Bronchial epithelial cell (primary cell): ENCODE measurements at places on chromosomes 7 and 10. TPM values are rescaled to one million over a fixed set of nuclear protein-coding genes. Genes with fewer than 3 reads are reported as not detected.
A peak's percentile ranks its signal among the peaks of the same experiment; 100 is the strongest.

MINPP1 gene
- 11.8 and 12.1 TPM in 2 replicates for total RNA-seq

DNA sequence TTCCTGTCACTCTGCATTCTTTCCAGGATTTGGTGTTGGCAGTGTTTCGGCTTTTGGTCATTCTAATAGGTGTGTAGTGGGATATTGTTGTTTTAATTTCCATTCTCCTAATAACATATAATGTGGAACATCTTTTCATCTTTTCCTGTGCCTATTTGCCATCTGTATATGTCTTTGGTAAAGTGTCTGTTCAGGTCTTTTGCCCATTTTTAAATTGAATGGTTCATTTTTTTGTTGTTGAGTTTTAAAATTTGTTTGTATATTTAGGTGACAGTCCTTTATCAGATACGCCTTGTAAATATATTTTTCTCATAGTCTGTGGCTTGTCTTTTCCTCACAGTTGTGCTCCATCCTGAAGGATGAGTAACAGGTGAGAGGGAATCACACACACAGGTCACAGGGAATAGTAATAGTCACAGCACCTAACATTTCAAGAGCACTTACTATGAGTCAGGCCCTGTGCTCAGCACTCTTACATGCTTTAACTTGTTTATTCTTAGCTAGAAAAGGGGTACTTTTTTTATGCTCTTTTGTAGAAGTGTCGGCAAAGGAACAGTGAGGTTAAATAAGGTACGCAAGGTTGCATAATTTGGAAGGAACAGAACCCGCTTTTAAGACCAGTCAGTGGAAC lies 117.1 kb upstream of the GATA3 start:
- peak; percentile 98 for DNase-seq

DNA sequence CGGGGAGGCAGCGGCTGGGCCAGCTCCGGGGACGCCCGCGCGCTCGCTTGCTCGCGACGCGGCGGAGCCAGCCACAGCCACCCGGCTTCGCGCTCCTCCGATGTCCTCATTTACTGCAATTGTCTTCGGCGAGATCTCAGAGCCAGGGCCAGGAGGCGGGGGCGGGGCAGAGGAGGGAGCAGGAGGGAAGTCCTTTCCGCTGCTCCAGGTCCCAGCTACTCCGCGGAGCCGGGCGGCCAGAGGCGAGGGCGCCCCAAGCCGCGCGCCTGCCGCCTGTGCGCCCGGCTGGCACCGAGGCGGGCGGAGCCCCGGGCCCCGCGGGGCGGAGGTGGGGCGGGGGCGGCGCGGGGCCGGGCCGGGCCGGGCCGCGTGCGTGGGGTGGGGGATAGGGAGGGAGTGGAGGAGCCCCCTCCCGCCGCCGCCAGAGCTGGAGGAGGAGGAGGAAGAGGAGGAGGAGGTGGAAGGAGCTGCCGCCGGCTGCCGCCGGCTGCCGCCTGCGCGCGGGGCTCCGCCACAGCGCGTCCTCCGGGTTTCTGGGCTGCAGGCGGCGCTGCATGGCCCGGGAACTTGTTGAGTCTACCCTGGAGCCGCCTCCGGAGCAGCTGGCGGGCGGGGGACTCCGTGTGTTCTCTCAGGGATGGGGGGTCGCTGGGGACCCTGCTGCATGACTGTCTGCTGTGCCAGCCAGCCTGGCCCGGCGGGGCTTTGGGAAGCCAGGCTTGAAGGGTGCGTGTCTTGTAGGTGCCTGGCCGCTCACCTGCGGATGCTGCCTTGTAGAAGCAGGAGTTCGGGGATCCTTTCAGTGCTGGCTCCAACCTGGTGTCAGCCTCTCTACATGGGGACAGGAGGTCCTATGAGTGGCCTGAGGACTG lies at the start of gene INSYN2A:
Gene INSYN2A, minus strand, starts transcription at position 310 of the 872 bp plus-strand sequence. CDS start 20,196 bp downstream, outside the sequence.
- DNase-seq = peak; percentile 25

ZNF273 gene
- total RNA-seq = 2.6 and 3.1 TPM in 2 replicates

- no peak for DNase-seq
Measured at GRCh38 chr7:28371846-28372245, 40.5 kb upstream of the CREB5 start.

- DNase-seq = peak; percentile 38
Measured at GRCh38 chr7:21938463-21938862, 7.2 kb downstream of the CDCA7L start.

KLF14 gene
- total RNA-seq = under 0.01 TPM in 1 of 2 replicates, not detected in the other

DNA sequence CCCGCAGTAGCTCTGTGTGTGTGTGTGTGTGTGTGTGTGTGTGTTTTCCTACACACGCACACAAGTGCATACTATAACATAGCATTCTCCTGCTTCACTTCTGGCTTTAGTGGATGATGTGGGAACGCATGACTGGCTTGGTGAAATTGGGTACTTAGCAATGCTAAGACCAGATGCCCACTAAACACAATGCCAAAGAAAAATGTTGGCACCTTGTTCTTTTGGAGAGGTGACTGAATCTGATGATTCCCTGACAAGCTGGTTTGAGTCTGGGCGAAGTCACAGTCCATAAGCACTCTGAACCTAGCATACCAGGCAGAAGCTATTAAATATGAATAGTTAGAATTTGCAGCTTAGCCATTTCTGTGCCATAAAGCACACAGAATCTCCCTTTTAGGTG lies 68.0 kb upstream of the CDCA7L start:
- DNase-seq = no peak

DNA sequence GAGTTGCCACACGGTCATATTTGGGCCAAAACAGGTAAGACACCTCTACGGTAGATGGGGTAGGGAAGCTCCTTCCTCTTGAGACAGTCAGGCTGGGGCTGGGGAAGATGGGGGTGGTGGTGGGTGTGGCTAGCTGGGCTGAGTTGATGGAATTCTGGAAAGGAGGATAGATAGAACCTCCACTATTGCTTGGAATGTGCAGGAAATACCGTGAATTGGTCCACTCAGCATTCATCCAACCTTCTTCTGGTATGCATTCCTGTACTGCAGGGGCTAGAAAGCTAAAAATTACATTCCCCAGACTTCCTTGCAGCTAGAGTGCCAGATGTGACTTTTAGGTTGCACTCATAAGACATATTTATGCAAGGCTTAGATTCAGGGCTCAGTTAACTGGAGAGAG lies 24.8 kb downstream of the TLX1 start:
- DNase-seq = no peak

- no peak for DNase-seq
Measured at GRCh38 chr10:26721561-26721960, 24.1 kb downstream of the PDSS1 start.

GRCh38 chr10:24408365-24408764 lies 199.4 kb downstream of the KIAA1217 start:
- DNase-seq = no peak

BAIAP2L1 gene
- total RNA-seq = 19.7 and 22.4 TPM in 2 replicates

GRCh38 chr10:86609920-86610319 lies 44.4 kb upstream of the OPN4 start:
- DNase-seq = no peak

MLXIPL gene
- total RNA-seq = under 0.01 TPM in 1 of 2 replicates, not detected in the other

- DNase-seq = no peak
Measured at GRCh38 chr7:20696002-20696605, 80.6 kb downstream of the ABCB5 start.
